GM12878 (cell line): ENCODE measurements at places on chromosomes 2 and 18. TPM values are rescaled to one million over a fixed set of nuclear protein-coding genes. Genes with fewer than 3 reads are reported as not detected.

TNFRSF11A gene
- 0.18 and 0.56 TPM in 2 replicates for total RNA-seq

MGAT4A gene
- 23.1 and 23.4 TPM in 2 replicates for total RNA-seq

TNP1 gene
- total RNA-seq = not detected in 2 replicates

PROC gene
- total RNA-seq = not detected in 2 replicates

GRHL1 gene
- 0.19 and 0.28 TPM in 2 replicates for total RNA-seq

CHRNG gene
- not detected in 2 replicates for total RNA-seq

GPR75 gene
- 1.7 and 2.5 TPM in 2 replicates for total RNA-seq

SRD5A2 gene
- not detected in 2 replicates for total RNA-seq

TUBA4A gene
- 117 and 142 TPM in 2 replicates for total RNA-seq

PMS1 gene
- total RNA-seq = 35.9 and 36.5 TPM in 2 replicates

TLX2 gene
- 5.3 and 5.5 TPM in 2 replicates for total RNA-seq

THOC1 gene
- total RNA-seq = 28.4 and 32.8 TPM in 2 replicates

COQ10B gene
- total RNA-seq = 9.9 and 10.3 TPM in 2 replicates

TUBA3D gene
- total RNA-seq = not detected in 2 replicates

RGPD3 gene
- total RNA-seq = 0.08 and 0.21 TPM in 2 replicates

MOB1A gene
- 226 and 232 TPM in 2 replicates for total RNA-seq

UGT1A4 gene
- total RNA-seq = 0.21 TPM in 1 of 2 replicates, not detected in the other

TXNDC2 gene
- total RNA-seq = 0.40 TPM in 1 of 2 replicates, not detected in the other

SKA1 gene
- 24.0 and 25.6 TPM in 2 replicates for total RNA-seq

CEP68 gene
- 10.8 and 11.1 TPM in 2 replicates for total RNA-seq

SAP130 gene
- total RNA-seq = 26.2 and 26.9 TPM in 2 replicates

SCYGR4 gene
- not detected in 2 replicates for total RNA-seq

PID1 gene
- total RNA-seq = not detected in 2 replicates

AQP12A gene
- not detected in 2 replicates for total RNA-seq

SP140 gene
- 106 and 113 TPM in 2 replicates for total RNA-seq

EFR3B gene
- 3.5 and 3.9 TPM in 2 replicates for total RNA-seq

DNER gene
- total RNA-seq = not detected in 2 replicates

MTCL1 gene
- total RNA-seq = 0.29 and 0.36 TPM in 2 replicates

HS6ST1 gene
- 17.0 and 17.4 TPM in 2 replicates for total RNA-seq

OTOF gene
- total RNA-seq = 0.29 TPM in 1 of 2 replicates, not detected in the other

CFAP221 gene
- not detected in 2 replicates for total RNA-seq

IL1F10 gene
- not detected in 2 replicates for total RNA-seq

PMAIP1 gene
- total RNA-seq = 101 and 105 TPM in 2 replicates
